ENCODE measurements at places on chromosomes 1 and 21. TPM values are rescaled to one million over a fixed set of nuclear protein-coding genes. Genes with fewer than 3 reads are reported as not detected.

DNA sequence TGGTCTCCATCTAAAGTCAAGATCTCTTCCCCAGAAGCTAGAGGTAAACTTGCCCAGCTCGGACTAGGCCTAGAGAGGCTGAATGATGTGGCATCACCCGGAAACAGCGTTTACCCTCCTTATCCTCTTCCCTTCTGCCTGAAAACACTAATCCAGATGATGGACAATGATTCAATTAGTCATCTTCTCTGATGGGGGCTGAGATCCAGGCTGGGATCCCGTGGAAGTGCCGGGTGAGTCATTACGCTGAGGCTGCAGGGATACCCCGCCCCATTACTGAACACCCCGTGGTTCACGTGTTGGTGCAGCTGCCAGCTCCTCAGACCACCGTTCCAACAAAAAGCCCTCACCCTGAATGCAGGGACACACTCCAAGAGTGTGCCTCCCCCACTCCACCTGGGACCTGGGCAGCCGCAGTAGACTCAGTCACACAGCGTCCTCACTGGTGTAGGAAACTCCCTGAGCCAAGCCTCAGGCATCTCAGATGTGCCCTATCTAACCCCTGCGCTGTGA lies 2.0 kb downstream of the S100A6 start:
- H3K4me1 ChIP-seq = peaks cover 58% of the 10 kb centered on the region
- peak; percentile 33 for DNase-seq
- H3K4me3 ChIP-seq = peak overlapping the region; percentile 89
- H3K27ac ChIP-seq = peak overlapping the region; percentile 94
- peaks cover 17% of the 10 kb centered on the region for H3K36me3 ChIP-seq

Gene HPCAL4
- total RNA-seq = 0.94 TPM

Gene OR2T33
- not detected for total RNA-seq

DNA sequence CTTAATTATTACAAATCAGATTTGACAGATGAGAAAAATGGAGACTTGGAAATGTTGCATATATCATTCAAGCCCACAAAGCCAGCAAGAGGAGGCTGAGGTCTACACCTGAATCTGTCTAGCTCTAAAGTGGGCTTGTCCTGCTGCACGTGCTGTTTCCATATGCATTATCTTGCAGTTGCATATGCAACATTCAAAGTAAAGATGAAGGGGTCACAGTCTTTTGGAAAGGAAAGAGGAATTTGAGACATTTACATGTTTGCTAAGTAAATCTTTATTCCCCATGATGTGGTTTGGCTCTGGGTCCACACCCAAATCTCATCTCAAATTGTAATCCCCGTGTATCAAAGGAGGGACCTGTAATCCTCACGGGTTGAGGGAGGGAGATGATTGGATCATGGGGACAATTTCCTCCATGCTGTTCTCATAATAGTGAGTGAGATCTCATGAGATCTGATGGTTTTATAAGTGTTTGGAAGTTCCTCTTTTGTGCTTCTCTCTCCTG lies 98.3 kb downstream of the BACH1 start:
- no peak overlapping the region for H3K27ac ChIP-seq
- H3K27me3 ChIP-seq = no peaks in the 10 kb centered on the region
- no peak for DNase-seq
- no peaks in the 10 kb centered on the region for H3K4me1 ChIP-seq
- H3K36me3 ChIP-seq = peaks cover 19% of the 10 kb centered on the region

Gene RHBG
- not detected for total RNA-seq

DNA sequence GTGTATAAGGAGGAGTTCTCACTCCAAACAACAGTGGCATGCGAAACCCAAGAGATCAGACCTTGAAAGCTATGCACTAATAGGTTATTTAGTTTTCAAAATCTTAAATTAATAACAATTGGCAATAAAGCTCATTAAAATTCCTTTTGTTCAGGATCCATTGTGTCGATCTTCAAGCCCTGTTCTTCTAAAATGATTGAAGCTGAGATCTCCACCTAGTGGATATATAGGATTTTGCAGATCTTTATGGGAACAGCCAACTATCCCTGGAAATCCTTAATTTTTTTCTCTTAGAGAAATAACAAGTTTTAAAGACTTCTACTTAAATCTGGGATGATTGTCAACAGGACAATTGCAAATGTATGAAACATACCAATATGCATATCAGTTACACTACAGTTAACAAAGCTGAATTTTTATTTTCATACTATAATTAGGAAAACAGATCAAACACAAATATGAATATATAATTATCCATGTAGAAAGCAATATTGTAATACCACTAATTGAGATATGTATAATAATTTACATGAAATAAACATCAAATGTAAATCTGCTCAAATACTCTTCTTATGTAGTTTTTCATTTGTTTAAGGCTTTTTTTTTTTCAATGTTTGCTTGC lies 43.3 kb downstream of the LRRC53 start:
- DNase-seq = no peak
- H3K36me3 ChIP-seq = no peaks in the 10 kb centered on the region
- no peak overlapping the region for H3K27ac ChIP-seq
- H3K4me1 ChIP-seq = no peaks in the 10 kb centered on the region
- H3K27me3 ChIP-seq = peaks cover 2% of the 10 kb centered on the region
- H3K4me3 ChIP-seq = no peak overlapping the region

Gene ITLN2
- not detected for total RNA-seq

DNA sequence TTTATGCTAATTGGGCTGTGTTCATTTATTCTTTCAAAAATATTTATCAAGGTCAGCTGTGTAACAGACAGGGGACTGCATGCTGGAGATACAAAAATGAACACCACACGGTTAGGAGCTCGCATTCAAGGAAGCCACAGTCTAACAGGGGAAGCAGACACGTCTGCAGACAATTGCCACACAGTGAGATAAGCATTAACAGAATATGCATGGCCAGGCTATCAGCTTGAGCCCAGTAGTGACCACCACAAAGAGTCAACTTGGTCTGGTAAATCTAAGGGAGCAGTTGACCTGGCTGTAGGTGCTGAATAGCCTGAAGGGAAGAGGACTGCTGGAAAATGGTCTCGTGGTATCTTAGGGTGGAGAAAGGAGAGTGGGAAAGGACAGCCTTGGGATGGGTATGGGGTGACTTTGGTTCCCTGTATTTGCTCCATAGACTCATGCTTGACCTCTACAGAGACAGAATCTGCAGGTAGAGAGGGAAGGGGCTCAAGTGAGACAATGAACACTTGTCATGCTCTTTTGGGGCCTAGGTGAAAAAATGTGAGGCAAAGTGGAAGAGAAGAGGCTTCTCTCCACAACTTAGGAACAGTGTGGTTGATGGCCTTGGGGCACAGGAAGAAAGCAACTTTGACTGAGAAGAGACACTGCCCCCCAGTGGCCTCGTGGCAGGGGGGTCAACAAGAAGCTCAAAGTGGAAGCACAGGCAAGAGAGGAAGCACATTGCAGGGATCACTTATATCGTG lies 7.6 kb upstream of the NPL start:
- H3K27me3 ChIP-seq = no peaks in the 10 kb centered on the region
- DNase-seq = peak; percentile 86
- H3K4me1 ChIP-seq = peaks cover 3% of the 10 kb centered on the region
- no peaks in the 10 kb centered on the region for H3K36me3 ChIP-seq

Gene MNDA
- not detected for total RNA-seq

GRCh38 chr1:155932487-155932886 lies 1.7 kb downstream of the KHDC4 start:
- no peak overlapping the region for H3K4me3 ChIP-seq
- DNase-seq = no peak
- peaks cover 44% of the 10 kb centered on the region for H3K36me3 ChIP-seq
- H3K27me3 ChIP-seq = no peaks in the 10 kb centered on the region
- H3K4me1 ChIP-seq = peaks cover 41% of the 10 kb centered on the region

DNA sequence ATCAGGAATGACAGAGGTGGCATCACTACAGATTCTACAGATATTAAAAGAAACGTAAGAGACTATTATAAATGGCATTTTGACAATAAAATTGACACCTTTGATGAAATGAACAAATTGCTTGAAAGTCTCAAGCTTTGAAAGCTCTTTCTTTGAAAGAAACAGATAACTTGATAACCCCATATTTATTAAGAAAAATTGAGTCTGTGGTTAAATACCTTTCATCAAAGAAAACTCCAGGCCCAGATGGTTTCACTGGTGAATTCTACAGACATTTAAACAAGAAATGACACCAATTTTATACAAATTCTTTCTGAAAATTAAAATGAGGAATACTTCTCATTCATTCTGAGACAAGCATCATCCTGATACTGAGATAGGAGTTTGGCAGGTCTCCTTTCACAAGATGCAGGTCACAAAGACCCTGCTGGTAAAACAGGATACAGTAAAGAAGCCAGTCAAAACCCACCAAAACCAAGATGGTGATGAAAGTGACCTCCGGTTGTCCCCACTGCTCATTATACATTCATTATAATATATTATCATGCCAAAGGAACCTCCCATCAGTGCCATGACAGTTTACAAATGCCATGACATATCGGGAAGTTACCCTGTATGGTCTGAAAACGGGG lies 210.9 kb downstream of the AKT3 start:
- no peak overlapping the region for H3K27ac ChIP-seq
- peaks cover 26% of the 10 kb centered on the region for H3K36me3 ChIP-seq
- H3K4me3 ChIP-seq = no peak overlapping the region
- no peaks in the 10 kb centered on the region for H3K4me1 ChIP-seq

DNA sequence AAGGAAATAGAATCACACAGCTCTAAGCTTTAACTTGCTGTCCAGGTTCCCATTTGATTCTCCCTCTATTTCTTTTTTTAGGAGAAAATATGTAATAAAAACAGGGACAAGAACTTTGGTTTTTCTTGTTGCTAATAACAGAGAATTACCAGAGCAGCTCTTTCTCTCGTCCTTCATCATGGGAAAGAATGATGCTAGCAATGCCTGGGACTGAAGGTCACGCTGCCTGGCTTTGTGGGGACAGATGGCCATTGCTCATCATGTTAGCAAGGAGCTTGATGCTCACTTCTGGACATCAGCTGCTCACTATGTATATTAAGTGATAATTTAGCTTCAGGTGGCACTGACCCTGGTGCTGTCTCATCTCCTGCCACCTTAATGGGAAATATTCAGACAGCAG lies 77.3 kb upstream of the AKT3 start:
- H3K36me3 ChIP-seq = no peaks in the 10 kb centered on the region
- H3K27ac ChIP-seq = no peak overlapping the region
- peaks cover 6% of the 10 kb centered on the region for H3K27me3 ChIP-seq
- no peaks in the 10 kb centered on the region for H3K4me1 ChIP-seq
- no peak for DNase-seq
- no peak overlapping the region for H3K4me3 ChIP-seq

DNA sequence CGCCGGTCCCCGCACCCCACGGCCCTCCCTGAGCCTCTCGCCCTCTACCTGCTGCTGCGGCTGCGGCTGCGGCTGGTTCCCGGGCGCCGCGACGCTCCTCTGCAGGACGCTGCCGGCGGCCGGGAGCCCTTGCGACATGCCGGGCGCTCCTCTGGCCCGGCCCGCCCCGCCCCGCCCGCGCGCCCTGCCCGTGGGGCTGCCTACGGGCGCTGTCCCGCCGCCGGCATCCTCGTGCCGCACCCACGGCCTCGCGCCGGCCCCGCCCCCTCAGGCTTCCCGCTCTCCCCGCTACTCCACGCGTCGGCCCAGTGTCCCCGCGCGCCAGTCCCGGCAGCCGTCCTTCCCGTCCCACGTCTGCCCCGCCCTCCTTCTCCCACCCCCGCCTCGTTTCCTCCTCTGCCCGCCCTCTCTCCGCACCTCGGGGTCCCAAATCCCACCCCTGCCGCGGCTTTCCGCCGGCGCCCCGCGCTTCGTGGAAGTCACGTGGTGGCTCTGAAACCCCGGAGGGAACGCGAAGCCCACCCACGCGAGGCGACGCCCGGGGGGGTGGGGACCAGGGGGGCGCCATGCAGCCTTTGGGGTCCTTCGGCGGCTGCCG lies at the start of gene BATF3:
BATF3 (minus strand) TSS at position 216 of the 598 bp plus-strand sequence; CDS start at position 138, 78 bp downstream.
- peaks cover 60% of the 10 kb centered on the region for H3K4me1 ChIP-seq
- H3K4me3 ChIP-seq = peak within 1 kb of the TSS; percentile 77
- peak; percentile 72 for DNase-seq
- H3K27me3 ChIP-seq = peaks cover 5% of the 10 kb centered on the region

Gene STYXL2
- not detected for total RNA-seq

DNA sequence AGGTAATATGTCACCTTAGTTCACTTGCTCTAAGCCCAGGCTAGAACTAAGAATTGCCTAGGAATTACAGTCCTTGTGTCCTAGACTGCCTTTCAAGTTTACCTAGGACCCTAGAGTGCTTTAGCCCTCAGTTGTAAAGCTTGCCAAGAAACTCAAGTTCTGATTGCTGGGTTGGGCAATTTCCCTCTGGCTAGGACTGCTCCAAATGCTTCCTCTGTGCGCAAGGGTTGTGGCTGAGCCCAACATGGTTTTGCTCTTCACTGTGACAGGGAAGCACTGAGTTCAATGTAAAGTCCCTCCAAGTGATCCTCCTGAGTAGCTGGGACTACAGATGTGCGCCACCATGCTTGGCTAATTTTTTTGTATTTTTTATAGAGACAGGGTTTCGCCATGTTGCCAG lies 102.3 kb upstream of the NEK7 start:
- no peak overlapping the region for H3K4me3 ChIP-seq
- H3K36me3 ChIP-seq = no peaks in the 10 kb centered on the region
- no peaks in the 10 kb centered on the region for H3K27me3 ChIP-seq
- no peaks in the 10 kb centered on the region for H3K4me1 ChIP-seq

Gene SLC2A5
- total RNA-seq = not detected

DNA sequence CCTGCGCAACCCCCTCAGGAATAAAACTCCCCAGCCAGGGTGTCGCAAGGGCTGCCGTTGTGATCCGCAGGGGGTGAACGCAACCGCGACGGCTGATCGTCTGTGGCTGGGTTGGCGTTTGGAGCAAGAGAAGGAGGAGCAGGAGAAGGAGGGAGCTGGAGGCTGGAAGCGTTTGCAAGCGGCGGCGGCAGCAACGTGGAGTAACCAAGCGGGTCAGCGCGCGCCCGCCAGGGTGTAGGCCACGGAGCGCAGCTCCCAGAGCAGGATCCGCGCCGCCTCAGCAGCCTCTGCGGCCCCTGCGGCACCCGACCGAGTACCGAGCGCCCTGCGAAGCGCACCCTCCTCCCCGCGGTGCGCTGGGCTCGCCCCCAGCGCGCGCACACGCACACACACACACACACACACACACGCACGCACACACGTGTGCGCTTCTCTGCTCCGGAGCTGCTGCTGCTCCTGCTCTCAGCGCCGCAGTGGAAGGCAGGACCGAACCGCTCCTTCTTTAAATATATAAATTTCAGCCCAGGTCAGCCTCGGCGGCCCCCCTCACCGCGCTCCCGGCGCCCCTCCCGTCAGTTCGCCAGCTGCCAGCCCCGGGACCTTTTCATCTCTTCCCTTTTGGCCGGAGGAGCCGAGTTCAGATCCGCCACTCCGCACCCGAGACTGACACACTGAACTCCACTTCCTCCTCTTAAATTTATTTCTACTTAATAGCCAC lies 696 bp downstream of the TGFB2 start:
- no peak overlapping the region for H3K4me3 ChIP-seq
- H3K36me3 ChIP-seq = peaks cover 13% of the 10 kb centered on the region
- H3K27ac ChIP-seq = no peak overlapping the region
- peak; percentile 59 for DNase-seq

- DNase-seq = no peak
- H3K4me3 ChIP-seq = no peak overlapping the region
- H3K27ac ChIP-seq = no peak overlapping the region
- no peaks in the 10 kb centered on the region for H3K4me1 ChIP-seq
- H3K36me3 ChIP-seq = no peaks in the 10 kb centered on the region
These were observed 70.5 kb upstream of the CTTNBP2NL start for GRCh38 chr1:112325504-112325903.
